ENCODE measurements at places on chromosomes 5 and 9.

- no peak for DNase-seq
These were observed 118.0 kb upstream of the PCA3 start for GRCh38 chr9:76646249-76646648.

GRCh38 chr9:137784046-137784445, 93.5 kb upstream of the CACNA1B start:
- no peak for DNase-seq

DNA sequence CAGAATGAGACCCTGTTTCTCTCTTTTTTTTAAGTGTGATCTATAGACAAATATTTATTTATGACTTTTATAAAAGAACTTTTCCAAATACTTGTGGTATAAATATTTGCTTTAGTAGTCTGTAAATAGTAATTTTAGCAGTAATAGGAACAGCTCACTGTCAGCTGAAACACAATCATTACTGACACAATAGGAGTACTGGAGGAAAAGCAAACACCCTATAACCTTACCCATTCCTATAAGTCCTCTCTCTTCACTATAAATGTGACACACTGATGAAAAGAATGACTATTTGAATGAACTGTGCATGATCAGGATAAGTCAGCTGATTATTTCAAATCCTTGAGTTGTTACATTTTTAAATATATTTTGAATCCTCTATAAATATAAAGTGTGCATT, 72.4 kb downstream of the CDH12 start:
- no peak for DNase-seq

DNA sequence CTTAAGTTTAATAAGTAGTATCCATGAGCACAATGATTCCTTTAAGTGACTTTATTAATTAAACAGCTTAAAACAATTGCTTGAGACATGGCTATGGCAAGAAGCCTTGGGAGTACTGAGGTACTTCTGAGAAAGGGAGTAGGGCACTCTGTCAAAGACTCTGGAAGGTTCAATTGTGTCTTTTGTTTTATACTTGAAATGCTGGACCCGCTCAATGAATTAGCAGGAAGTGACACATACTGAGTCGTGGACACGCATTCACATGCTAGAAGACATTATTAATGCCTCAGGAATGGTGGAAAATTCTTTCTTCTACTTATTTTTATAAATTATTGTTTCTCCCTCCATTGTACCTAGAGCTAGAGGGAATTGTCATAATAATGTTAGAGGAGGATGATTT, 347.3 kb upstream of the ZNF608 start:
- no peak for DNase-seq

DNA sequence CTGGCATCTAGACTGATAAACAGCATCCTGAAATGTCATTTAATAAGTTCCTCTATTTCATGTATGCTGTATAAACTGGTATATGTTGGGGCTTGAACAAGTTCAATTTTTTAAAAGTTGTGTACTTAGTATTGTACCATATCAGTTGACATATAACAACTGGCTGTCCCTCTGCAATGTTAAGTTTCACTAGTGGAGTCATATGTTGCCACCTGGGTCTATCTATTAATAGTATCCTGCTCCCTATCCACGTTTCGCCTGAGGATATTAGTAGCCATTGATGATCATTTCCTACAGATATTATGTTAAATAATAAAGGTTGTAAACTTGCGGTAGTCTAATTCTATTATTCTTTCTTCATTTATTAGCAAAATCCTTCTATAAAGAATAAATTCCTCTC, 177.6 kb downstream of the RFX3 start:
- DNase-seq: no peak

DNA sequence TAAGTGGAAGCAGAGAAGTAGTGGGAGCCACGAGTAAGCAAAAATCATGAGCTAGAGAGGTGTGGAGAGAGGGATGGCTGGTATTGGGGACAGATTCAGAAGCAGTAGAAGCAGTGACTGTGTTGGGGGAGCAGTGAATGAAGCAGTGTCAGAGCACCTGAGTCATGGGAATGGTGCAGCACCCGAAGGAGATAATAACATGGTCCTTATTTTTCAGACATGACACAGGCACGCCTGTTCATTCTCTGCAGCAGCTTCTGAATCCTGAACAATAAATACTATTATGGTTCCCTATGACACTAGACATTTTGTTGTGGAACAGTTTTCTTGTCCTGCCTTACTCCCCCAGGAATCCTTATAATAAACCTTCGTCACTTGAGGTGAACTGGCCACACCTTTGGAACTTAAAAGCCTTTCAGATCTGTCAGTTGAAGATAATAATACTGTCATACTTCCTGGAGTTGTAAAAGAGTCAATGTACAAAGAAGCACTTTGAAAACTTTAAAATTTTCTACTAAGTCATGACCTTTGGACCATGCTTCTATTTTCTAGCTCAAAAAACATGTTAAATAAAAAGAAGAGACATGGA, 7.0 kb upstream of the RASA1 start:
- DNase-seq: no peak

DNA sequence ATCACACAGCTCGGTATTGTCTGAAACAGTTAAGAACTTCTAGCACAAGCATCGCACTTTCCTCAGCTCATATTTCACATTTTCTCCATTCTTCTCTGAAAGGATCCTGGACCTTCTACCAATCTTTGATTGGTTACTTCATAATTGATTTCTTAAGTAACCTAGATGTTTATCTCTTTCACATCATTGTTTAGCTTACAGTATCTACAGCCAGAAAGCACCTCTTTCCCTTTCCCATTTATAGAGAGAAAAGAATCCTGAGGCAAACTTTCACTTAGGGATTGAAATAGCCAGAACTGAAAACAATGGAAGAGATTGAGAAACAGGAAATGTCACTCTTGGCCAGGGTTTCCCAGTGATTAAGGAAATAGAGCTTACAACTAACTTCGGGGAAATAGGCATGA, 2.5 kb downstream of the IL33 start:
- no peak for DNase-seq

Measured in activated CD4-positive, CD25-positive, alpha-beta regulatory T cell treated with anti-CD3 and anti-CD28 coated beads, Interleukin-2, amount 50 U/mL, for 16 hours (primary cell).